ENCODE measurements at places on chromosomes 2 and 18.

- no peak for DNase-seq
Measured at GRCh38 chr18:50042611-50043010, 152.3 kb downstream of the MYO5B start.

DNA sequence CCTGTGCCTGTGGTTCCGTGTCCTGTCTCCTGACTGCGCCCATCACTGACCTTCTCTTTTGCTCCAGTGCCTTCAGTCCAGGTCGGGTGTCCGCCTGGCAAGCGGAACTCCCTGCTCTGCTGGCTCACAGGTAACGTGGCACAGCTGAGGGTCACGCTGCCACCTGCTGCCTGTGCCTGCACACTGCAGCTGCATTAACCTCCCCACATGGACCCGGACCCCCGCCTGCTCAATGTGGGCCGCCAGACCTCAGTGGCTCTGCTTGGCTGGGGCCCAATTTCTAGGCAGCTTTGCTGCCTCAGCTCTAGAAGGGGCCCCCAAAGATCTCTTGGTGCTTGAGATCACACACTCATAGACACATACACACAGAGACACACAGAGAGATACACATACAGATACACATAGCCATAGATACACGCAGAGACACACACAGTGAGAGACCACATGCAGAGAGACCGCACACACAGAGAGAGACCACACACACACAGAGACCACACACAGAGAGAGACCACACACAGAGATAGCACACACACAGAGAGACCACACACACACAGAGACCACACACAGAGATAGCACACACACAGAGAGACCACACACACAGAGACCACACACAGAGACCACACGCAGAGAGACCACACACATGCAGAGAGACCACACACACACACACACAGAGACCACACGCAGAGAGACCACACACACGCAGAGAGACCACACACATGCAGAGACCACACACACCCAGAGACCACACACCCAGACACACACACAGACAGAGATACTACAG is 14.9 kb upstream of the CNNM3 start:
- DNase-seq = peak; percentile 84

DNA sequence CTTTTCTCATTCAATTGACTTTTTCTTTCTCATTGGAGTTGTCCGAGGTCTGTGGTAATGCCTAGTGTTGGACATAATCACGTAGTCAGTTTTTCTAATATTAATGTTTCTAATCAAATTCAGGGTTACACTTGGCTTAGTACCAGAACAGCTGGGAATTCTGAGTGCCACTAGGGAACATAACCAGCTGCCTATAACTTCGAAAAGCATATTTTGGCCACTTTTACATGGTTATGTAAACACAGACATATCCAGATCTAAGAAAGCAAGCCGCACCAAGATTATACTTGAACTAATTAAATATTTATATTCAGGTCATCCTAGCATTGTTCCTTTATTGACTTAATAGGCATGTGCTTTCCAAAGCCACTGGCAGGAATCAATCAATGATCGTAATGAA is 91.1 kb upstream of the ARHGAP28 start:
- no peak for DNase-seq

- no peak for DNase-seq
Measured at GRCh38 chr2:102356381-102356712, 751 bp downstream of the IL18R1 start.

DNA sequence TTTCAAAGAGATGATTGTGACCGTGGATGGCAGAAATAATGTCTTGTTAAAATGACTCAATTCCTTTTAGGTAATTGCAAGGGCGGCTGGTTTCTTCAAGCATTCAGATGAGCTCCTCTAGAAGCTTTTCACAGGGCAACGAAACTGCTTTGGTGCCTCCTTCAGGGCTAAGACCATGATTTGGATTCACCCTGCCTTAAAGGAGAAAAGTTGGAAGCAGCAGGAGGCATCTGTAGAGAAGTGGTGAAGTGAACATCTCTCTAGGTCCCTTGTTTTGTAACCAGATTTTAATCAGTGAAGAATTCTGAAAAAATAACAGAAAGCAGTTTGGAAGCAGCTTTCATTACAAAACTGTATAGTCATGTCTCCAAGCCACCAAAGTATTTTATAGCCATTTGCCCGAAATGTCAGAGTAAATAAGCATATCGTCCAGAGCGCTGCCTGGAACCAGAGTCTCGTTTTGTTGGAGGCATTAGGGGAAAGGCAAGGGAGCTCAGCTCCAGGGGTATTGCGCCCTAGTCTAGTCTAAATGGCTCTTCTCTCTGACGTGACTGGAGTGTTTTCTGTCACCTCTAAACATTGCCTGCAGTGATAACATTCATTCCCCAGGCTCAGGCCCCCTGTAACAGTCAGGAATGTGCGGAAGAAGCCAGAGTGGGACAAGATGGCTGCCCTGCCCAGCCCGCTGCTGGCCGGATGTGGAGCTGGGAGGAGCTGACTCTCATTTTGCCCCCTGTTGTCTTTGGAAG is 57.8 kb upstream of the ITGB6 start:
- no peak for DNase-seq

- DNase-seq = no peak
Measured at GRCh38 chr2:214604861-214605260, 194.0 kb downstream of the VWC2L start.

GRCh38 chr2:30446602-30447148 is 371 bp upstream of the LCLAT1 start:
- no peak for DNase-seq

DNA sequence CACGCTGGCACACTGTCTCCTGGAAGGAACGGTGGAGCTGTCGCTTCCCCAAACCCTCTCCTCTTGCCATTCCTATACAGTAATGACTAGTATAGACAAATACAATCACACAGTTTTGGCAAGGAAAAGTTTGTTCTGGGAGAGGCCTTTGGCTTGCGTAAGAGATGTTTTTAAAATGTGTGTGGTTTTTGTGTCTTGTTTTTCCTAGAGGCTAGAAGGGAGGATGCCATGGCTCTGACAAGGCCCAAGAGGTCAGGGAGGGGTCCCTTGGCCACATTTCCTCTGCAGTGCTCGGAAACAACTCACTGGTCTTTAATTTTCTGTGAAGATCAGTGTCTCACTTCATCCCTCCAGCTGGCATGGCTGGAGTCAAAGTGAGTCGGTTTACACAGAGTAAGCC is 195.9 kb downstream of the SH3RF3 start:
- no peak for DNase-seq

DNA sequence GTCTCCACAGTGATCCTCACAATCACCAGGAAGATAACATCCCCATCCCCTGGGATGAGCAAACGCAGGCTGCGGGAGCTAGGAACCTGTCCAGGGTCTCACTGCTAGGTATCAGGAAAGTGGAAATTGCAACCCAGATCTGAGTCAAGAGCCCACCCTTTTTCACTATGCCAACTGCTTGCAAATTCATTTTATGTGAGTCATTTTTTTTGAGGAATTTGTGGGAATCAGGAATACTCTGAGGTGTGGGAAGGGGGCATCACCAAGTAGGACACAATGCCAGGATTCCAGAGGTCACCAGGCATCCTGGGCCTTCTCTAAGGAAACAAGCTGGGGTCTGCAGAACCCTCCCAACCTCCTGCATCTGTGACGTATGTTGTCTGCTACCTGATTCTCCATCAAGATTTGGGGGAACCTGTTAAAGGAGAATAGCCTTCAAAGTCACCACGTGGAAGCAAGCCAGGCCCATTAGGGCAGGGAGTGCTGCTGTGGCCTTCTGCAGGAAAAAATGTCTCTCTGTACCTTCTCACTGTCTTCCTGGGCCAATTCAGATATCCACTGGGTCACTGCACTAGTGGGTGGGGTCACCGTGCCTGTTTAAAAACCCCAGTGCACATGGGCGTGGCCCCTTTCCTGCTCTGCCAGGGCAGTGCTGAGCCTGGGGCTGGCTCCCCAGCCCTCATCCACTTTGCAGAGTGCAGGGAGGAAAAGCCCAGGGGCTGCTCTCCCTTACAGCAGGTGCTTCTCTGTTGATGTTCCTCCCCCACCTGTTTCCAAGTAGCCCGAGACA is 50.2 kb downstream of the MCFD2 start:
- no peak for DNase-seq

GRCh38 chr2:236656721-236657120 is 87.1 kb downstream of the ACKR3 start:
- DNase-seq = no peak

DNA sequence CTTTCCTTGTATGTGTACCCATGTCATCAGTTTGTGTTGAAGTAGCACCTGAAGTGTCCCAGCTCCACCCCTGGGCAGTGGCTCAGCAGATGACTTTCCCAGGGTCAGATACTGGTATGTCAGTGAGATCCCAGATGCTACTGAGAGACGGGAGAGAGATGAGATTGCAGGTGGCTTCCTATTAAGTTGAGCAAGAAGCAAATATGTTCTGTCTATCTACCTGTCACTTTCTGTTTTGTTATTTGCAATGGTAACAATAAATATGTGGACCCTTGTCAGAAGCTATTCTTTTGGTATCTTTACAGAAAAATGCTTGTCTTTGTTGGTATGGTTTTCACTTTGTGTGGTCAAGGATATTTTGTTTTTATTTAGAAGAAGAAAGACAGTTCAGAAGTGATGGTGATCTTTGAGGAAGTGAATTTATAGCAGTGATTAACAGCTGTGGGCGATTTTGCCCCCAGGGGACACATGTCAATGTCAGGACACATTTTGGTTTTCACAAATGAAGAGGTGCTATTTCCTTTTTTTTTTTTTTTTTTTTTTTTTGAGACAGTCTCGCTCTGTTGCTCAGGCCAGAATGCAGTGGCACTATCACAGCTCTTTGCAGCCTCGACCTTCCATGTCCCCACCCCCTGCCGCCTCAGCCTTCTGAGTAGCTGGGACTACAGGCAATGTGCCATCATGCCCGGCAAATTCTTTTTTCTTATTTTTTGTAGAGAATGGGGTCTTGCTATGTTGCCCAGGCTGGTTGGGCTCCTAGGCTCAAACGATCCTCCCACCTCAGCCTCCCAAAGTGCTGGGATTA is 21.4 kb downstream of the MGAT5 start:
- DNase-seq = no peak

DNA sequence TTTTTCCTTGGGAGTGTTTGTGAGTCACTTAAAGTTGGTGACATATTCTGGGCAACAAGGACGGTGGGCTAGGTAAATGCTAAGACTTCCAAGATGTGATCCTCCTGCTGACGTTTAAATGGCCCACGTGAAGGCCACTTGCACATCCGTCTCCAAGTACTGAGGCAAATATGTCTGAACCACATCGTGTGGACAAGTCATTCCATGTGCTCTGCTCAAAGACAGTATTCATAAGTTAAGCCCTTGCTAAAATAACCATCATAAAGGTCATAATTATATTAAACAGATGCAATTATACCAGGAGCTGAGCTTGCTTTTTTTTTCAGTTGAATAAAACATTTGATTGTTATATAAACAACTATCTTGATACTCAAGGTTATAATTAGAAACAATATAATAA is 44.8 kb downstream of the SPP2 start:
- DNase-seq = no peak

GRCh38 chr2:35973132-35973736 is 382.3 kb upstream of the CRIM1 start:
- peak; percentile 36 for DNase-seq

GRCh38 chr2:136666-137065 is 90.4 kb upstream of the FAM110C start:
- DNase-seq = no peak

- no peak for DNase-seq
Measured at GRCh38 chr18:76548541-76548940, 53.5 kb upstream of the ZNF516 start.

DNA sequence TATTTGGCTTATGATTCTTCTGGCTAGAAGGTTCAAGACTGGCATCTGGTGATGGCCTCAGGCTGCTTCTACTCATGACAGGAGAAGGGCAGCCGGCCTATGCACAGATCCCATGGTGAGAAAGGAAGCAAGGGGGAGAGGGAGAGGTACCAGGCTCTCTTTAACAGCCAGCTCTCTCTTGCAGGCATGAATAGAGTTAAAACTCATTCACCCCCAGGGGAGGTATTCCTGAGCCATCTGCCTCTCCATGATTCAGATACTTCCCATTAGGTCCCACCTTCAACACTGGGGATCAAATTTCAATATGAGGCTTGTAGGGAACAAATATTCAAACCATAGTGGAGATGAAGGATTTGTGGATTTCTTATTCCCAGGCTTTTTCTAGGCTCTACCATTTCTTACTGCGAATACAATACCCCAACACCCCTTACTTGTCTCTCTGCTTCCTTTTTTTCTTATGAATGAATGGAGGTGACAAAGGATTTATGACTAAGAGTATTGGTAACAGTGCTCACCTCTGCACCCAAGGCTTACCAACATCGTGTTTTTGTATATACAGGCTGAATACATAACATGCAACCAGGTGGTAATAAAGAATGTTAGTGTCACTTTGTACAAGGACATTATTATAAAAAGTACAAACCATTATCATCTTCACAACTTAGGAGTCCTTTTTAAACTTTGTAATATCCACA is 454.6 kb upstream of the TRIB2 start:
- DNase-seq = no peak

GRCh38 chr2:139170406-139170805 is 390.2 kb upstream of the NXPH2 start:
- no peak for DNase-seq

DNA sequence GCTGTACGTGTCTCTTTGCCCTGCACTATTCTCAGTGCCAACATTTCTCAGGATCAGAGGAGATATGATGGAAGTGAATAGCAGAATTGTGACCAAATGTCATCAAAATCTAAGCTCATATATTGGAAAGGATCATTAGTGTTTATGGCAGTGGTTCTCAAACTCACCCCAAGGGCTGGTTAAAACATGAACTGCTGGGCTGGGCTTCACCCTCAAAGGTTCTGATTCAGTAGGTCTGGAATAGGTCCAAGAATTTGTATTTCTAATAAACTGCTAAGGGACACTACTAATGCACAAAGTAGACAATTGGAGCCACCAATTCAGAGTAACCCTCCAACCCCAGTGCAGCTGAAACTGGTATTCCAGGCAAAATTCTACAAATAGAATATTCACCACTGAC is 317.9 kb upstream of the UBE2E3 start:
- no peak for DNase-seq

- DNase-seq = no peak
Measured at GRCh38 chr2:71646028-71646427, 192.7 kb downstream of the DYSF start.

- DNase-seq = no peak
Measured at GRCh38 chr2:104432401-104432800, 421.5 kb upstream of the POU3F3 start.

DNA sequence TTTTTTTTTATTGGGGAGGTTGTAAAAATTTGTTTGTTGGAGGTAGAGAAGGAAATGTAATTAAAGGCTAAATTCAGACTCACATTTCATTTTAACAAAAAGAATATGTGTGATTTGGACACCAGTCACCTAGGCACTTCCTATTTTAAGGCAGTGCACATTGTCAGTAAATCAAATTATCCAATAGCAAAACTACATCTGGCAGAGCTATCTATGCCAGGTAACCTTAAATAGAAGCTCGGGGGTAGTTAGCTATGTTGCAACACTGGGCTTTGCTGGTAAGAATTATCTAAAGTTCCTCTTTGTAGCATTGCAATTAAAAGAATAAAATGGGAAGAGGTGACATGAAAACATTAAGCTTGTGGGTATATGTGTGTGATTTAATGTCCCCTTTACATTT is 1064.4 kb upstream of the ZEB2 start:
- DNase-seq = no peak

GRCh38 chr2:75589391-75590105 is 28.8 kb upstream of the EVA1A start:
- DNase-seq = no peak

- DNase-seq = no peak
Measured at GRCh38 chr2:47388888-47389287, 14.1 kb upstream of the MSH2 start.

- DNase-seq = no peak
Measured at GRCh38 chr2:71886241-71886640, 261.4 kb downstream of the CYP26B1 start.

- DNase-seq = no peak
Measured at GRCh38 chr2:150007815-150008430, 420.3 kb upstream of the MMADHC start.

Data from activated CD8-positive, alpha-beta T cell treated with anti-CD3 and anti-CD28 coated beads for 36 hours (primary cell).